ENCODE measurements at places on chromosomes 13 and 19.

DNA sequence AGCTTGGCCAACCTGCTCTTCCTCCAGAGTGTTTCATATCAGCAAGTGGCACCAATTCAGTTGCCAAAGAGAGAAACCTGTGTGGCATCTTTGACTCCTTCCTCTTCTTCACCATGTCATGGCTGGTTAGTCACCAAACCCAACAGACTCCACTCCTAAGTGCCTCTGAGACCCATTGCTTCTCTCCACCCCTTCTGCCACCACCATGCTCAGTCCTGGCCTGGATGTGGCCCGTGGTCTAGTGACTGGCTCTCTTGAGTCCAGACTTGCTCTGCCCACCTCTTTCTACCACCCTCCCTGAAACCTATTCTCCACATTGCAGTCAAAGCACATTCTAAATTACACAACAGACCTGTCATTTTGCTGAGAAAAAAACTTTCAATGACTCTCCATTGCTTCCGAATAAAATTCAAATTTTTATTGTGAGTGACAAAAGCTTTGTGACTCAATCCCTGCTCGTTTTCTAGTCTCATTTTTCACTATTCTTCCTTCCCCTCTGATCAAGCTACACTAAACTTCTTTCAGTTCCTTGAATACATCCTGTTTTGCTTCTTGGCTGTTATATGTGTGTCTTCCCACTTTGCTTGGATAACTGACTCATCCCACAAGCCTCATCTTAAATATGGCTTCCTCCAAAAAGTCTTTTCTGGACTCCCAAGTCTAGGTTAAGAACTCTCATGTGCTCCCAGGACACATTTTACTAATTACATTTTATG is 12.0 kb upstream of the TNFSF11 start:
- DNase-seq, result no peak

- DNase-seq, result no peak
Observed at GRCh38 chr19:6127716-6128335, 7.6 kb upstream of the ACSBG2 start.

- no peak for DNase-seq
Observed at GRCh38 chr19:39203372-39204341, at the start of gene SYCN. Gene SYCN (minus strand): TSS chr19:39204263. CDS start chr19:39204254, 9 bp downstream.

DNA sequence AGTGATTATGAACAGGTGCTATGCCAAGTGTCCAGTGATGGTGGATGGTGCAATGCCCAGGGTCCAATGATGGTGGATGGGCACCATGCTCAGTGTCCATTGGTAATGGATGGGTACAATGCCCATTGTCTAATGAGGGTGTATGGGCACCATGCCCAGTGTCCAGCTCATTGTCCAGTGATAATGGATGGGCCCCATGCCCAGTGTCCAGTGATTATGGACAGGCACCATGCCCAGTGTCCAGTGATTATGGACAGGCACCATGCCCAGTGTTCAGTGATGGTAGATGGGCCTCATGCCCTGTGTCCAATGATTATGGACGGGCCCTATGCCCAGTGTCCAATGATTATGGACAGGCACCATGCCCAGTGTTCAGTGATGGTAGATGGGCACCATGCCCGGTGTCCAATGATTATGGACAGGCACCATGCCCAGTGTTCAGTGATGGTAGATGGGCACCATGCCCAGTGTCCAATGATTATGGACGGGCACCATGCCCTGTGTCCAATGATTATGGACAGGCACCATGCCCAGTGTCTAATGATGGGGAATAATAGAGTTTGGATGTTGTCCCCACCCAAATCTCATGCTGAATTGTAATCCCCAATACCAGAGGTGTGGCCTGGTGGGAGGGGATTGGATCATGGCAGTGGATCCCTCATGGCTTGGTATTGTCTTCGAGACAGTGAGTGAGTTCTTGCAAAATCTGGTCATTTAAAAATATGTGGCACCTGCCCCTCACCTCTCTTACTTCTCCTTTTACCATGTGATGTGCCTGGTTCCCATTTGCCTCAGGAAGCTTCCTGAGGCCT is 87.8 kb downstream of the ANKRD10 start:
- DNase-seq, result no peak

- no peak for DNase-seq
Observed at GRCh38 chr13:112781287-112781686, 91.4 kb downstream of the ATP11A start.

DNA sequence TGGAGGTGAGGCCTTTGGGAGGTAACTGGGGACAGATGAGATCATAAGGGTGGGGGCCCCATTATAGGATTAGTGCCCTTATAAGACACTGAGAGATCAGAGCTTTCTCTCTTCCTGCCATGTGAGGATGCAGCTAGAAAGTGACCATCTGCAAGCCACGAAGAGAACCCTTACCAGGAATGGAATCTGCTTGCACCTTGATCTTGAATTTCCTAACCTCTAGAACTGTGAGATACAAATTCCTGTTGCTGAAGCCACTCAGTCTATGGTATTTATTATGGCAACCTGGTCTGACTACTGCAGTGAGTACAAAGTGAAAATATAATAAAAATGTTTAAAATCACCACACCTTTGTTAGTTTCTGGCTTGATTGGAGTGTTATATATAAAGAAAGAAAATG is 388.0 kb downstream of the LMO7 start:
- DNase-seq, result no peak

GRCh38 chr19:7736148-7736547 is 4.2 kb upstream of the CLEC4G start:
- no peak for DNase-seq

GRCh38 chr13:100440751-100441425 is 147.7 kb downstream of the GGACT start:
- peak; percentile 19 for DNase-seq

- DNase-seq, result no peak
Observed at GRCh38 chr19:58477871-58478270, 1.7 kb downstream of the ZNF446 start.

DNA sequence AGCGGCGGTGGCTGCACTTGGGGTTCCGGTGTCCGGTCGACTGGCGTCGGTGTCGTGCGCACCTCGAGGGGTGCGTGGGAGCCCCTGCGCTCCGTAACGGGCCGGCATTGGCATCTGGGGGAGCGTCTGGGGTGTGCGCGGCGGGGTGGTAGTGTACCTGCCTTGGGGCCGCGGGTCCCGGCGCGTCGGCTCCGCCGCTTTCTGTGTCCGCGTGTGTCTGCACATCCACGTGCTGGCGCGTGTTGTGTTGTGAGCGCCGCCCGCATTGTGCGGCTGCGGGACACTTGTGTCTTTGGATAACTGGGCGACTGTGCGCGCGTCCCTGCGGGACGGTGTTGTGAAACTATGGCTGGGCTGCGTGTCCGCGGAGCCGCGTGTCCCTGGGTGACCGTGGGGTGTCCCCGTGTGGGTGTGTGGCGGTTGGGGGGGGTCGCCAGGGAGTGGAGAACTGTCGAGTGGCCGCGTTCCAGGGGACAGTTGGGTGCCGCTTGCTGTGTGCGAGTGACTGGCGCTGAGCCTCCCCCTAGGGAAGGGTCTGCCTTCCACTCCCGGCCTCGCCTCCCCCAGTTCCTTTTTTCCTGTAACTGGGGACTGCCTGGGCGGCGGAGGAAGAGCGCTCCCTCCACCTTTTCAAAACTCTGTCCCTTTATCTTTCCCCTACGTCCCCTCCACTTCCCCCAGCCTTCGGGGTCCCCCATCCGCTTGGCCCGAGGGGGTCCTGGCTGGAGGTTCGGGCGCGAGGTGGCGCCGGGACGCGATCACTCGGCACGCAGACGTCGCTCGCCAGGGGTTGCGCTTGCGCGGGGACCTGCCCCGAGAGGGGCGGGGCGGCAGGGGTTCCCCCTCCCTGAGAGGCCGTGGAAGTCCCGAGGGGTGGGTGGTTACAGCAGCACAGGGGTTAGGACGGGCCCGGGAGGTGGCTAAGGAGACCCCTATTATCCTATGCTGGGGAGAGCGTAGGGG is 5.7 kb upstream of the NFIC start:
- no peak for DNase-seq

GRCh38 chr19:5112681-5113575 is 144.0 kb downstream of the KDM4B start:
- DNase-seq, result peak; percentile 37

DNA sequence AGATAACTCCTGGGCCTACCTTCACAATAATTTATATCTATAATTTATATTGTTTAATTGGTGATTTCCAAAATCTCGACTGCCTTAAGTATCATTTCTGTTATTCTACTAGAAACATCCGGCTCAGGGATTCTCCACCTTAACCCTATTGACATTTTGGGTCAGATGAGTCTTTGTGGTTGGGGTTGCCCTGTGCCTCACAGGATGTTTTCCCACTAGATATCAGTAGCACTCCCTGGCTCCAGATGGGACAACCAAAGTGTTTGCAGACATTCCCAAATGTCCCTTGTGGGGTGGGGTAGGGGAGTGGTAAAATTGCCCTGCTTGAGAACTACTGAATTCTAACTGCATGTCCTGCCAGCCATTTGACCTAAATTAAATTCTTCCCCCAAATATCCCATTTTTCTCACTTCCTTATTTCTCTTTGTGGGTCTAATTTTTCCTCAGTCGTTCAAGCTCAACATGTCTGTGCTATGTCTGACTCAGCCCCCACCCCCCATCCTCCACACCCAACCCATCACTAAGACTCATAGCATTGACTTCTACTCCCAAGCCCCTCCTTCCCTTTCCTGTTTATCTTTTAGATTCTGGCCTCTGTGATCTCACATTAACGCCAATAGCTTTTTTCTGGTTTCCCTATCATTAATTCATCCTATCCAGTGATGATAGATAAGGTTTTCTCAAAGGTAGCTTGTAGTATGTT is 545.1 kb downstream of the EFNB2 start:
- DNase-seq, result no peak

DNA sequence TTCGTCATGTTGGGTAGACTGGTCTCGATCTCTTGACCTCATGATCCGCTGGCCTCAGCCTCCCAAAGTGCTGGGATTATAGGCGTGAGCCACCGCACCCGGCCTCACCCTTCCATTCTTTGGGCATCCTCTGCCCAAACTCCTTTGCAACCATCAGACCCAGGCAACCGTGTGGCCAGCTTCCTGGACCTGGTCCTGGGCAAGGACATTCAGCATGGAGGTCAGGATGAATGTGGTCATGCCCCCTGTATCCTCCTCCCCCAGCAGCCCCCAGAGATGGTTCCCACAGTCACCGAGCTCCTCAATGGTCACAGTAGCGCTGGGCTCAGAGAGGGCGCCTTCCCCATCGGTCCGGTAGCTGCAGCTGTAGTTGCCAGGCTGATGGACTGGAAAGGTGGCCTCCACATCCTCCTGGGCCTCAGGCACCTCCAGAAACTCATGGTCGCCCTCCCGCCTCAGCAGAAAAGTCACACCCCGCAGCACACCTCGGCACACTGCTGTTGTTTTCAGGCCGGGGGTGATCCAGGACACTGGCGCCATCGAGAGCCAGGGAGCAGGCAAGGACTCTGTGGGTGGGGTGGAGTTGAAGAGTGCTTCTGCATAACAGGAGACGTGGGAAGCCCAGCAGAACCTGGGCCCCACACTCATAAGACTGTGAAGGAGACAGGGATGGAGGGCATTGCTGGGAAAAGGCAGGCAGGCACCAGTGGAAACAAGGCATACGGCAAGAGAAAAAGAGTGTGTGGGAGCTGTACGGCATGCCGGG is 1.1 kb downstream of the A1BG start:
- DNase-seq, result no peak

GRCh38 chr13:109652531-109652930 is 133.9 kb downstream of the IRS2 start:
- no peak for DNase-seq

- no peak for DNase-seq
Observed at GRCh38 chr19:38004186-38004520, 97.1 kb downstream of the SIPA1L3 start.

DNA sequence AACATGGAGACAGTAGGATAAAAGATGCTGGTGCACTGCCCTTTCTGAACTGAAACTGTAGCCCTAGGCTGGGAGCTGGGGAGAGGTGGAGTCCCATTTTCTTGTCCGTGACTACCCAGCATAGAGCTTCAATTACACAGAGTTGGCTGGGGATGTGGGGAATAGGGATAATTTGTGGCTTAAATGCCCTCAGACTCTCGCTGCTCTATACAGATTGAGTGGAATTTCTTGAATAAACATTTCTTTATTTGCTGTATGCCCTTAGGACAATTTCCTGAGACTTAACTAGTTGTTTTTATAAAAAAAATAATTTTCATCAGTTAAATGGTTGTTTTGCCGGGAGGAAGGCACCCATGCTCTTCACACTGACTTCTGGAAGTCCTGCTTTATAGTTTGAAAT is 7.2 kb downstream of the IGFL2 start:
- DNase-seq, result no peak

Measured in BJ (cell line).